ENCODE measurements at places on chromosomes 12 and 14.

GRCh38 chr12:41924111-41924510, 220.6 kb downstream of the GXYLT1 start:
- DNase-seq = no peak

DNA sequence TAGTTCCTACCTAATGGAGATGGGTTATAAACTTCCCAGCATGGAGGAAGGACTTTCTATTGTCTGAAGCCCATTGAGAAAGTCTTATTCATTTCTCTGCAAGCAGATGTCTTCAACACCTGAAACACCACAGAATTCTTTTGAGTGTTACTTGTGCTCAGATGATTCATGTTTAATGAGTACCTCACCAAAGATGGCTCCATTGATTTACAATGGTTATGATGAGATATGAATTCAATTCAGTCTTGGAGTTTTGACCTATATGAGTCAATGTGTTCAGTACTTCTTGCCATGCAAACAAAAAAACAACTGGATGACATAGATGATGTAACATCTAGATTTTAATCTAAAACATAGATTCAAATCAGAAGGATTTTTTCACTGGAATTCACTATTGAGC, 15.4 kb upstream of the PAWR start:
- no peak for DNase-seq

DNA sequence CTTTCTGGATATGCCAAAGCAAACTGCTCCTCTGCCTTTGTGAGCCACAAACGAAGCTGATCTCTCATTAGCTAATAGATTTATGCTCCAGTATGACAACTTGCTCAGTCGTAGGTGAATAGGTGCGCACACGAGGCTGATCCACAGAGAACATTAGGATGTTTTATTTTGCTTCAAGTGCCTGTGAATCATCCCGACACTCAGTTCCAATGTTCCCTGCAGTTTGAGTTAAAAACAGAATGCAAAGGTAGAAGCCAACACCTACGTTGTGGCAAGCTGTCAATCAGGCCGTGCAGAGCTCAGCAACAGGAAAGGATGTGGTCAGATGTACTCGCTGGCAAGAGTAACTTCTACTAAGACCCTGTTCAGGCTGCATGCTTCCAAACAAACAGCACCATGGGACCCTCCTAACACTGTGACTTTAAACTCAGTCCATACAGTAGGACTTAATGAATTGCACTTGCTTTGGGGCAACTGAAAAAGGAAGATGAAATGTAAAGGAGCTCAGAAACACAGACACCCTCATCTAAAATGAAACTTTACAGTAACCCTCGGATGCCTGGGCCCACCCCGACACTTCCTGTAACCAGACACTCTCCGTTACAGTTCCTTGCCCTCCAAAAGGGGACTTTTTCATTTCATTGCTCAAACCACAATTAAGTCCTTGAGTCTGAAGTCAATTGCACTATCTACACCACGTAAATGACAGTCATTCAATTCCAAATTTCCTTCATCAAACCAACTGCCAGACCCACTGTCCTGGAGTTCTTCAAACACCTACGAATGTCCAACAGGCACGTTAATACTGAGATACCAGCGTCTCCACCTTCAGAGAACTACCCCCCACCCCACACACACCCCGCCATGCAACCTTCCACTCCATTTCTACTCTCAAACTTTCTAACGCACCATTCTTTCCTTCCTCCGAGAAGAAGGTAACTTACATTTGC, 1.6 kb downstream of the CCDC88C start:
- DNase-seq = no peak

- no peak for DNase-seq
Observed at GRCh38 chr12:111094157-111095010, 174.0 kb upstream of the MYL2 start.

DNA sequence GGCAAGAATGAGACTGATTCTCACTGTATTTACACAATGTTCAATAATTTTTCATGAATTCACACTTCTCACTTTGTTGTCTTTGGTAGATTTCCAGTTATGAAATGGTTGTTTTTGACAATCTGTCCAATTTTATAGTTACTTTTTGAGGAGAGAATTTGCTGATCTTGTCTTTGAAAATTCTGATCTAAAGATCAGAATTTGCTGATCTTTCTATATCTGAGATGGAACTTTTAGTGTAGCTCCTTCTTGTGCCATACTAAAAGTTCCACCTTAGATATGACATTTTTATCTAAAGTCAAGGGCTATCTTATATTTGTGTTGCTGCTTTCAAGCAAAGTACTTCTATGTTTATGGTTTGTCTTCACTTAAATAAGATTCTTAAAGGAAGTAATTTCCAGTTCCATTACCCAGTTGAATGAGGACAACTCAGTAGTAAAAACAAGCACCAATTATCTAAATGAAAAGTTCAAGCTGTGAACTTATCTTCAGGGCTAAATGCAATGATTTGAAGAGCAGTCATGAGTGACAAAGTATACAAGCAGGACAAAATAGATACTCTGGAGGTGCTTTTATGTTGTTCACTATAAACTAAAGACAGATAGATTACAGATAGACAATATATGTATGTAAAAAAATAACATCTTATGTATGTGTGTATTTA, 76.4 kb upstream of the FOXG1 start:
- DNase-seq = no peak

- no peak for DNase-seq
Observed at GRCh38 chr14:49427117-49427516, 159.1 kb downstream of the RPS29 start.

DNA sequence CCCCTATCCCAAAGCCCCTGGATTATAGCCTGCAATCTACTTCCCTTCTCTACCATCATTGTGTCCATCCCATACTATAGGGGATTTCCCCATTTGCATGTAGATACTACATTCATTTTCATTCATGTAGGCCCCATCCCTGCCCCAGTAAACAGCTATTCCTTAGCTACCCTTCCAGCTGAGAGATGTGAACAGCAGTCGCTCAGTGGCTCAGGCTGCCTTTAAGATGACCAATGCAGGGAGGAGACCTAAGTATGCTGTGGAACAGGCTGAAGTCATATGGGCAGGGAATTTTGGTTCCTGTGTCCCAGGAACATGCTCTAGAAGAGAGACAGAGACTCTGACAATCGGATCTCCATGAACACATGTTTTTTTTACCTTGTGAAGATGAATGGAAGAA, 481.2 kb upstream of the SYT1 start:
- no peak for DNase-seq

DNA sequence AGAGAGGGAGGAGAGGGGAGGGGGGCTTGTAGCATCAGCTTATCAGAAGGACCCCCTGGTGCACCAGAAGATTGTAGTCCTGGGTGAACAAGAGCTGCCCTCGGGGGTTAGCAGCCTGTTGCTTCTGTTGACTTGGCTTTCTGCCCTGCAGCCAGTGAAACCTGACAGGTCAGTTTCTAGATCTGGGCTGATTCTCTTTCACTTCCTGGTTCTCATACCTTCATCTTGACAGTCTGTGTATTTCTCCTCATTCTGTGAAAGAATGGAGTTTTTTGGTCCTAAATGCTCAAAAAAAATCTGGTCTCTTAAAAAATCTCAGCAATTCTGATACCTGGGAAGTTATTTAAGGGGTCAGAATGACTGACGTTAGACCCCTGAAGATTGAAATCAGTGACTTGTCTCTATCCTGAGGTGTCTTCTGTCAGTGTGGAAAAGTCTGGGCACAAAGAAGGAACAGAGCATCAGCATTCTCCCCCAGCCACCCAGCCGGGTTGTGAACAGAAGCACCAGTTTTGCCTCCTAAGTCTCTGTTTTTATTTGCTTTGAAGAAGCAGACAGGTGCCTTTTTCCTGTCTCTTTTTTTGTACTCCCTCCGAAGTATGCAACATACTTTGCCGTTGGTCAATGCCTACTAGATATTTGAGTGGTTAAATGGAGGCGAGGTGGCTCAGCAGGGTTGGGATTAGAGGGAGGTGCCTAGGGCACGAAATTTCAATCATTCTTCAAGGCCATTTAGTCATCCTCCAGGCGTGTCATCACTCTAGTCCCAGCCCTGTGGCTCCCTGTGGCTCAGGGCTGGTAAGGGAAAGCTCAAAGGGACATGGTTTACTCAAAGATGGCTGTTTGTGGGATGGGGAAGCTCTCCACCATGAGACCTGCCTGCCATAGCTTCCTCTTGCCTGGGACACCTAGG, 24.0 kb downstream of the TTC9 start:
- DNase-seq = peak; percentile 45

DNA sequence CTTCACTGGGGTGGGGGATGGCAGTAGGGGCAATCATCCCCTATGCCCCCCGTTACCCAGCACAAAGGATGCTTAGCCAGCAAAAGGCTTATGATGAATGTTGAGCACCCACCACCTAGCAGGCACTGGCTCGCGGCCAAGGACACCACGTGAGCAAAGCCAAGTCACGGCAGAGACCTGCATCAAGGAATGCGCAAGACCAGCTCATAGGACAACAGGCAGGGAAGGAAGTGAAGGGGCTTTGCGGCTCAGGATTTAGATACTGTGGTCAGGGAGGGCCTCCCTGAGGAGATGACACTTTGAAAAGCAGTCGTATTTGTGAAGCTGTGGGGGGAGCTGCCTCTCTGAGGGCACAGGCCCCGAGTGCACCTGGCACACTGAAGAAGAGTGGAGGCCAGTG, 32.8 kb downstream of the SH2B3 start:
- peak; percentile 72 for DNase-seq

DNA sequence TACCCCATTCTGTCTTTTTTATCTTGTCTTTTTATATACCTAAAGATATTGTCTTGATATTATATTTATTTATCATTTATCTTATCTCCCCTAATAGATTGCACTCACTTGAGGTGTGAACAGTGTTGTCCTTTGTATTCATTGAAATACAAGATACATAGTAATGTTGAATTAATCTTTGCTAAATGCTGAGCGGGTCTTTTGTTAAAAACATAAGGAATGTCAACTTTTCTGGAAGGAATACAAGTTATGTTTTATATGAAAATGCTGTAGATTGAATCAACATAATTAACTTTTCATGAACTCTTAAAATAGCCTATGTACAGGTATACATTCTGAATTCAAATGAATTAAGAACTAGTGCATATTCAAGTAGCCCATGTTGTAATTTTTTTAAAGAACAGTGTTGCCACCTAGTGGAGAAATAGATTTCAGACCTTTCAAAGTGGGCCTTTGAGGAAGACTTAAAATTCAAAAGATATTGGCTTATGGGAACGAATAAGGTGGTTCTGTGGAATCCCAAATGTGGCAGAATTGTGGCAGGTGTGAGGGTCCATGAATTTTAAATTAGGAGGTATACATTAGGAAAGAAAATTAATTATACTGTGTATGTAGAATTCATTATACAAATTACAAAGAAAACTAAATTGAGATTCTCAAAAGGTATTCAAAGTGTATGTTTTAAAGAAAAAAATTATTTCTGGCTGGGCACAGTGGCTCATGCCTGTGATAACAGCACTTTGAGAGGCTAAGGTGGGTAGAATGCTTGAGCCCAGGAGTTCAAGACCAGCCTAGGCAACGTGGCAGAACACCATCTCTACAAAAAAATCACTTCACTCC, 19.1 kb downstream of the BBOF1 start:
- peak; percentile 61 for DNase-seq

DNA sequence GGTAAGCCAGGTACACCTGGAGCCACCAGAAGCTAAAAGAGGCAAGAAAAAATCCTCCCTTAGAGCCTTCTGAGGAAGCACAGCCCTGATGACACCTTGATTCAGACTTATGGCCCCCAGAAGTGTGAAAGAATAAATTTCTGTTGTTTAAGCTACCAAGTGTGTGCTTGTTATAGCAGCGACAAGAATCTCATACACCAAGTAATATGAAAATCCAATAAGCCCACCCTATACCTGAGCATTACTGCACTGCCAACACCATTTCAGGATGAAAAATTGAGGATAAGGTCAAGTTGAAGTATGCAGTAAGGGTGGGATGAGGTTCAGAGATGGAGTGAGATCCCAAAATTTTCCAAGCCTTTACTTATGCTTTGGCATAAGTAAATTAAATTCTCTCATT, 163.6 kb upstream of the CCDC196 start:
- DNase-seq = no peak

- peak; percentile 68 for DNase-seq
Observed at GRCh38 chr12:69553628-69554248, 31.5 kb upstream of the CCT2 start.

- peak; percentile 1 for DNase-seq
Observed at GRCh38 chr14:34971381-34971780, 11.4 kb upstream of the SRP54 start.

- no peak for DNase-seq
Observed at GRCh38 chr12:70485704-70486103, 119.6 kb downstream of the KCNMB4 start.

- DNase-seq = no peak
Observed at GRCh38 chr14:71885301-71885700, 46.9 kb upstream of the RGS6 start.

- DNase-seq = no peak
Observed at GRCh38 chr12:76901628-76902380, 23.0 kb upstream of the CSRP2 start.

DNA sequence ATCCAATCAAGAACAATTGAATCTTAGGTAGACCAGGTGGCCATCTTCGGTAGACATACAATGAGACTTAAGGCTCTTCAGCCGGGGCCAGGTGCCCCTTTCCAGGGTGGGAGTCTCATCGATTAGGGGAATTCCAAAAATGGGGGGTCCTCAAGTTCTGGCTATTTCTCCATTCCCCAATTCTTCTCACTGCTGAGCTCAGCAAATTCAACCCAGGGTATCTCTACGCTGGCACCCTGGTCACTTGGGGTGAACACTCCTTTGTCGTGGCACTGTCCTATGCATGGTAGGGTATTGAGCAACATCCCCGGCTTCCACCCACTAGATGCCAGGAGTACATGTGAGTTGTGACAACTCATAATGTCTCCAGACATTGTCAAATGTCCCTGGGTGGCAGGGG, 34.9 kb upstream of the FBXO21 start:
- DNase-seq = no peak

- no peak for DNase-seq
Observed at GRCh38 chr12:93572712-93573551, 457 bp downstream of the SOCS2 start.

DNA sequence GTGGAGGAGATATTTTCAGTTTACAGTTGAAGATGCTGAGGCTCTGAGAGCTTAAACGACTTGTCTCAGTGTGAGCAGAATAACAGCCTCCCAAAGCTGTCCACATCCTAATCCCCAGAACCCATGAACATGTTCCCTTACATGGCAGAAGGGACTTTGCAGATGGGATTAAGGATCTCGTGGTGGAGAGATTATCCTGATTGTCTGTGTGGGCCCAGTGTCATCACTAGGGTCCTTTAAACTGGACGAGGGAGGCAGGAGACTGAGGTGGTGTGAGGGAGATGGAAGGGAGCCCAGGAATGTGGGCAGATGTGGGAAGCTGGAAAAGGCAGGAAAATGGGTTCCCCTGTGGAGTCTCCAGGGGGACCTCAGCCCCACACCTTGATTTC, 9.6 kb upstream of the KRT80 start:
- DNase-seq = no peak

DNA sequence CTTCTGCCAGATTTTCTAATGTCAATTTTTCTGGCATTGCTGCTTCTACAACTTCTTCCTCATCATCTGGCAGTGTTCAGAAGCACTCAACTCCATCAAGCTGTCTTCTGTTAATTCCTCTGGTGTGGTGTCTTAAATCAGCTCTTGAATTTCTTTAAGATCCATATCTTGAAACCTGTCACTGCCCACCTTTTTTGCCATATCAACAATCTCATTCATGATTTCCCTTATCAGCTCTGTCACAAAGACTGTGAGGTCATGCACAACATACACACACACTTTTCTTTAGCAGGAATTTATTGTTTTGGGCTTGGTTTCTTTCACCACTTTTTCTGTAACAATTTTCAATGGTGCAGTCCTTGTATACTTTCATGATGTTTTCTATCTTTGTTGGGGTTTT, 7.2 kb downstream of the THAP2 start:
- DNase-seq = no peak
